ENCODE measurements at places on chromosomes 4 and X.

GRCh38 chrX:116413273-116413672 is 23.1 kb upstream of the SLC6A14 start:
- DNase-seq, result no peak

DNA sequence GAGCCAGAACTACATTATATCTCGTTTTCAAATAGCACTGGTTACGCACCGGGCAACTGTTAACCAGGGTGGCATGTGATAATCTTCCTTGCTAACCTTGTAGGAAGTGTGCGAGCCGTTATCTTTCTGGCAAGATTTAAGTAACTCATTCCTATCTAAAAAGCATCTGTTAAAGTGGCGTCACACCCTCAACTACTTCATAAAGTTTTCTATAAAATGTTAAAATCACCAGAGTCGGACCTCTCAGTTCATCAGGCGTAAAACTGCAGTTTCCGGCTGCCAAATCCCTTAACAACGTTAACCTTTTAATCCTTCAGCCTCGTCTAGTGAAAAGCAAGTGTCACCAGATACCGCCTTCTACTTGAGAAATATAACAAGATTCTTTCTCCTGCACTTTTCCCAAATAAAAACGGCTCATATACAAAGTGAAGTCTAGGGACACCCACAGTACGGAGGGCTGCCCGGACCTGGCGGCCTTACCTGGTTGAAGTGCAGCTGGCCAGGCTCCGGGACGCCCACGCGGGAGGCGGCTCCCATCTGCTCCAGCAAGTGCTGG is 1.2 kb downstream of the SLC39A8 start:
- DNase-seq, result no peak

GRCh38 chr4:29046186-29046585 is 1674.0 kb upstream of the PCDH7 start:
- no peak for DNase-seq

DNA sequence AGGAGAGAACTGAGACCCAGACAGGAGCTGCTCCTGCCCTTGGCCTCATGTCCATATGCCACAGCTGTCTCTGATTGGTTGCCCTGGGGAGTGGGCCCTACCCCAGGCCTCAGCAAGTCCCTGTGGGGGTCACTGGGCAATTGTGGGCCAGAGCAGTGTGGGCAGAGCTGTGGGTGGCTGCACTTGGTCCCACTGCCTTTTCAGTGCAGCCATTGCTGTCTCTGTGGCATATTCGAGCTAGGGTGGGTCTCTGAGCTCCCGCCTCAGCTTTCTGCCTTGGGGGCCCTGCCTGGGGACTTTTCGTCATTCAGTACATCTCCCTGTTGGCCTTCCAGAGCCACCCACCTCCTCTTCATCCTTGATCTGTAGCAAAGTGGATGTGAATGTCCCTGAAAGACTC is 69.8 kb upstream of the LRPAP1 start:
- DNase-seq, result no peak

Measured in activated CD8-positive, alpha-beta memory T cell treated with anti-CD3 and anti-CD28 coated beads for 24 hours (primary cell).